ENCODE measurements at places on chromosomes 11 and 22. TPM values are rescaled to one million over a fixed set of nuclear protein-coding genes. Genes with fewer than 3 reads are reported as not detected.

The C22orf23 gene
- 0.80 TPM for total RNA-seq

The PHLDA2 gene
- total RNA-seq = 11.1 TPM

The TCN1 gene
- total RNA-seq = 227 TPM

The FGF4 gene
- not detected for total RNA-seq

The OR52E4 gene
- total RNA-seq = not detected

The OR51M1 gene
- not detected for total RNA-seq

The SLC17A6 gene
- not detected for total RNA-seq

The MPZL3 gene
- not detected for total RNA-seq

The PATE2 gene
- total RNA-seq = 0.53 TPM

The TEX54 gene
- not detected for total RNA-seq

The KRTAP5-1 gene
- total RNA-seq = not detected

The MMP11 gene
- 1.1 TPM for total RNA-seq

The RIC3 gene
- 2.6 TPM for total RNA-seq

The NPAS4 gene
- total RNA-seq = not detected

The ASRGL1 gene
- total RNA-seq = 7.2 TPM

The APOL6 gene
- total RNA-seq = 12.9 TPM

The HBB gene
- not detected for total RNA-seq

The XPNPEP3 gene
- total RNA-seq = 11.3 TPM

The NCF4 gene
- not detected for total RNA-seq

The ZBTB44 gene
- total RNA-seq = 16.3 TPM

The RCOR2 gene
- 0.80 TPM for total RNA-seq

The MUC5AC gene
- not detected for total RNA-seq

The STK33 gene
- not detected for total RNA-seq

The SCT gene
- total RNA-seq = not detected

The ANKK1 gene
- total RNA-seq = not detected

The SAA2 gene
- total RNA-seq = not detected

The TRIM34 gene
- 13.2 TPM for total RNA-seq

The JHY gene
- 3.3 TPM for total RNA-seq

The USH1C gene
- total RNA-seq = not detected

The CFAP300 gene
- total RNA-seq = not detected

The SMIM35 gene
- not detected for total RNA-seq

The MRGPRX4 gene
- total RNA-seq = 0.29 TPM

The SPDYC gene
- not detected for total RNA-seq

The EMID1 gene
- 3.7 TPM for total RNA-seq

All from SK-MEL-5 (cell line).